ENCODE measurements at places on chromosomes 7 and 10.

- no peak for DNase-seq
Measured at GRCh38 chr7:50141854-50142253, 48.8 kb upstream of the ZPBP start.

- DNase-seq: no peak
Measured at GRCh38 chr10:36766940-36767339, 358.5 kb upstream of the ANKRD30A start.

GRCh38 chr10:113300201-113300600, 252.7 kb upstream of the HABP2 start:
- no peak for DNase-seq

GRCh38 chr10:90779548-90779947, 78.3 kb downstream of the HTR7 start:
- no peak for DNase-seq

GRCh38 chr7:11935905-11936304, 103.9 kb upstream of the THSD7A start:
- DNase-seq: peak; percentile 43

DNA sequence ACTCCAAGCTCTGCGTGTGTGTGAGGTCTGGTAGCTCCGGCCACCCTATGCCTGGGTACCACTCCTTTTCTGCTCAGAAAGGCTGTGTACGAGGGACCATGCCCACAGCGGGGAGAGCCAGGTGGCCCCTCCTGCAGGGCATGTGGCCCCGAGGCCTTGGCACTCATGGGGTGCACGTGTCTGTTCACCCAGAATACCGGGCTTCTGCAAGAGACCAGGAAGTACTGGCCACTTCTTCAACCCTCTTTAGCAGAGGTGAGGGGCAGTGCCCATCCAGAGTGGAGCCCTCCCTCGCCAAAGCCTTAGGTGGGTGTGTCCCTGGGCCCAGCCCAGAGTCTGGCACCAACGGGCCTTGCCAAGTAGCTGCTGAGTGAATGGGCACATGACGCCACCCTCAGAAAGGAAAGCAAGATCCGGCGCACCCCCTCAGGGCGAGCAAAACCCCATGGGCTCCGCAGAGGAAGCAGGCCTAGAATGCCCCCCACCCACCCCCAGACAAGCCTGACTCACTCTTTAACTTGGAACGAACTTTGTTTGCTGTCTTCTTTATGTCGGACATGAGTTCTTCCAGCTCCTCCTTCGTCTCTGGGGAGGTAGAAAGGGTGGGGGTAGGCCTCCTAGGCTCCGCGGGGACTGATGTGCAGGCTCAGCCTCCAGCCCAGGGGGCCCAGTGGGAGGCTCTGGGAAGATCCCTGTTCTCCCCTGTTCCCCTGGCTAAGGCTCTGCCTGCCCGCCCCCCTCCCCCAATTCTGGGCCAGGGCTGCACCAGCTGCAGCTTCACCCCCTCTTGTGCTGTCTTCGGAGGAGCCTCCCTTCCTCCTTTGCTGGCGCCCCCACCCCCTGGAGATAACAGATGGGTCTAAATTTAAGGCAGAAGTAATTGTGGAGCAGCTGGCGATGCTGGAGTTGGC, 14.6 kb downstream of the STX1A start:
- DNase-seq: peak; percentile 89

DNA sequence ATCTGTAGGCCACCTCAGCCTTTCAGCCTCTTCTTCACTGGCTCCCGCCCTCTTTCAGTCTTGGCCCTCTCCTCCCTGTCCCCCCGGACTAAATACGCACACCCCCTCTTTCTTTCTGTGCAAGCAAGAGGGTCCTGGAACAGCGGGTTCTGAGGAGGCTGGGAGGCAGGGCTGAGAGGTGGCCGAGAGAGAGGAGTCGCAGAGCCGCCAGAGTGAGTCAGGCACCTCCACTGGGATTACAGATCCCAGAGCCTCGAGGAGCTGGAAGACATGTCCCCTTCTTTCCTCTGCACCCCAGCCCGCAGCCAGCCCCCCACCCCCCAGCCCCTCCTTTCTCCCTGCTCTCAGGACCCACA, 182 bp downstream of the CCDC136 start:
- no peak for DNase-seq

GRCh38 chr10:35347121-35347562, 10.8 kb downstream of the CCNY start:
- no peak for DNase-seq

DNA sequence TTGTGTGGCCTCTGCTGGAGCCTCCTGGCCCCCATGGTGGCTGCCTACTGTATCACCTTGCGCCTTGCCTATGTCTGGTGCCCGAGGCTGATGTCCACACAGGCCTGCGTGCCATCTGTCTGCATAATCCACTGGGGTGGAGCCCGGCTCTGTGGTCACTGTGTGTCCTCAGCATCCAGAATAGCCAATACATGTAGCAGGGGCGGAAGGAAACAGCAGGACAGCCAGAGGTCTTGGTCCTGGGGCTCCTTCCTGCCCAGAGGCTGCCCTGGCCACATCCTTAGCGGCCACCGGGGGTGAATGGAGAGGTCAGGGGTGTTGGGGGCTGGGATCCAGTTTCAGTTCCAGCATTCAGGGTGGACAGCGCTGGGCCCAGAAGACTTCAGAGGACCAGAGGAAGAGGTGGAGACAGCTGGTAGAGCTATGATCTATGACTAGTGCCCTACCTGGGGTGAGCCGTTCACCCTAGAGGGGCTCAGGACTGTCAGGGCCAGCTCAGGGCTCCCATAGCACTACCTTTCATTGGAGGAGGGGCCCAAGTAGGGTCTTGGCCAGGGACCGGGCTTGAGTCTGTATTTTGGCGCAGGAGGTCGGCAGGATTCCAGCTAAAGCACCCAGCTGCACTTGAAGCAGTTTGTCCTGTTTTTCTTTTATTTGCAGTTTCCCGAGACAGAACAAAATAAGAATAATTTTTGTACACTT, 15.9 kb downstream of the YKT6 start:
- no peak for DNase-seq

- DNase-seq: peak; percentile 37
Measured at GRCh38 chr10:74039561-74040145, 41.7 kb downstream of the VCL start.

DNA sequence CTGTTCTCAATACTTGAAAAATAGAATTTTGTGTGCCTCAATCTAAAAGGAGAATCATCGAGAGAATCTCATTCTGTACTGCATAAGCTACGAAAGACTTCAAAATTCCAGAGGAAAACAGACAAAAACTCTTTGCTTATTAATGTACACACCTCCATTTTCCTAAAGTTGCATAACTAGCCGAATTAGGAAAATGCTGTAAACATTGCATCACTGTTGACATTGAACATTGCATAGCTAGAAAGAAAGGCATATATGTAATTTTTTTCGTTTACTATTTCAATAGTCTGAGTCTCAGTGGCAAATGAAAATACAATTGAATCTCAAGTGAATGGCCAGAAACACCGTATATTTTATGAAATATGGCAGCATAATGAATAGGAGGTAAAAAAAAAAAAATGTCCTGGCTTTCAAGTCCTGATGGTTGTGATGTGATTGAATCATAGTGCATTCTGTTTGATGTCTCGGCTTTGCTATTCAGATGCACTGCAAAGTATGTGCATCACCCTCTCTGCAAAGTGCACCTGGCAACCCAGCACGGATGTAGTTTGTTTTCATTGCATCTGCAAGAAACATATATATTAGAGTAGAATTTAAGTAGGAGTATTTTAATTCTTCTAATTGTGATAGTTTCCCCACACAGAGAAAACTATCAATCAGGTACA, 196.7 kb downstream of the VTI1A start:
- DNase-seq: no peak

DNA sequence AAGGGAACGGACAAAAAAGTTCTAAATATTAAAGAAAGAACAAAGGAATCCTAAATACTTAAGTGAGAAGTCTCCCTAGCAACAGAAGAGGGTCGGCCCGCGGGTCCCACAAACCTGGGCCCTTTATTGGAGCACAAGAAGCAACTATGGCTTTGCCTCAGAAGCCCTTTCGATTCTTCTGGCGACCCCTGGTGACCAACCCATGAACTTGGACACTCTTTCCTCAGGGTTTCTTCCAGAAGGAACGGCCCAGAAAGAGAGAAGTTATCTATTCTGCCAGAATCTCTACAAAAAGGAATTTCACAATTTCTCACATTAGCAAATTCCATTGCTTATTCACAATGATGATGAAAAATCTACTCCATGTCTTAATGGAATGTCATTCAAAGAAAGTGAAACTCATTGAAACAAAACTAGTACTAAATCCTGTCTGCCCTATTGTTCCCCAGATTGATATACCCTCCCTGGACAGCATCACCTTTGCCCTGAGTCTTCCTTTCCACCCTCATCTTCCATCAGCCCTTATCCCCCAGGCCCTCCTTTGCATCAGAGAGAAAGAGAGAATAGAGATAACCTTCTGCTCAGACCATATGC, 43.7 kb downstream of the CPVL start:
- DNase-seq: peak; percentile 86

DNA sequence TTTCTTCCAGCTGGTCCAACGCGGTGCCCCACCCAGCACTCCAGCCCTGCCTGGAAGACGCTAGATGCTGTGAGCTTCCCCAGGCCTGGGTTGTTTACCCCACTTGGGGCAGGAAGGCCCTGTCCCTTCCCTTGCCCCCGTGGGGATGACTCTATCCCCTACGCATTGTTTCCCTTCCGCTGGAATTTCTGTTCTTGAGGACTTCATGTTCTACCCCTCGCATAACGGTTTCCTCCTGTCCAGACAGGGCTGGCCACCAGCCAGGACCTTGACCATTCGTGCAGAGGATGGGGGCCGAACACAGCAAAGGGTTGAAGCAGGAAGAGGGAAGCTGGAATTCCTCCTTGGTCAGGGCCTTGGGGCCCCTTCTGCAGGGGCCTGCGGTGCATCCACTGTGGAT, 14.7 kb upstream of the SERPINE1 start:
- no peak for DNase-seq

- DNase-seq: no peak
Measured at GRCh38 chr7:148537435-148537834, 53.1 kb upstream of the C7orf33 start.

DNA sequence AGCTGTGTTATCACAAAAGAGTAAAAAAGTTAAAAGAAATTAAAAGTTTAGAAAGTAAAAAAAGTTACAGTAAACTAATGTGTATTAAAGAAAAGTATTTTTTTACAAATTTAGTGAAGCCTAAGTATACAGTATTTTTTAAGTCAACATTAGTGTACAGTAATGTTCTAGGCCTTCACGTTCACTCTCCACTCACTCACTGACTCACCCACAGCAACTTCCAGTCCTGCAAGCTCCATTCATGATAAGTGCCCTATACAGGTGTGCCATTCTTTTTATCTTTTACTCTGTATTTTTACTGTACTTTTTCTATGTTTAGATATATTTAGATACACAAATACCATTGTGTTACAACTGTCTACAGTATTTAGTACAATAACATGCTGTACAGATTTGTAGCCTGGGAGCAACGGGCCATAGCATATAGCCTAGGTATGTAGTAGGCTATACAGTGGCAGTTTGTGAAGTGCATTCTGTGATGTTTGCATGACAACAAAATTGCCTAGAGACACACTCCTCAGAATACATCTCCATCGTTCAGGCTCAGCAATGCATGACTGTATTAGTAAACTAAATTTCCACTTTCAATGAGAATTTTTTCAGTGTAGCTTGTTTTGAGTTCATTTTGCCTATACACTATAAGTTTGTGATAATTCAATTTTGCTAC, 539.9 kb upstream of the C7orf33 start:
- DNase-seq: no peak

GRCh38 chr7:12069757-12070156, 141.3 kb upstream of the TMEM106B start:
- DNase-seq: no peak

DNA sequence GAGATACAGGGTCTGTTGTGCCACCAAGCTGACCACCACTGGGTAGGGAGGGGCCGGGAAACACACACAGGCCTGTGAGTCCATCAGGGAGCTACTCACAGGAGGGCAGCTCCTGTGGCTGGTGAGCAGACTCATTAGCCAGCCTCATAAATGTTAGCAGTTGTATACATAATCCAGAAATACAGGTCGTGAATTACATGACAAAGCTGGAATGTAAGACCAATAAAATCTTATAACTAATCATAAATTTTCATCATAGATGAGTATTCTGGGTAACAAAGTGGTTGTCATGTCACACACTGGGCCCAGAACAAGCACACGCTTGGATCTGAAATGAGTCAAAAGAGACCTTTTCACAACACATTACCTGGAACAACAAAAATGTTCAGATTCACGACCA, 642.6 kb upstream of the AUTS2 start:
- no peak for DNase-seq

GRCh38 chr7:38453168-38453567, 178.0 kb downstream of the AMPH start:
- DNase-seq: peak; percentile 65

GRCh38 chr10:29358010-29358616, 69.2 kb downstream of the LYZL1 start:
- DNase-seq: no peak

- DNase-seq: no peak
Measured at GRCh38 chr10:100100651-100101184, 19.0 kb upstream of the CPN1 start.

All from fibroblast of skin of abdomen (primary cell).